ENCODE measurements at places on chromosomes 3 and 15.

- no peak for DNase-seq
Measured at GRCh38 chr15:26433818-26434217, 339.0 kb downstream of the GABRB3 start.

DNA sequence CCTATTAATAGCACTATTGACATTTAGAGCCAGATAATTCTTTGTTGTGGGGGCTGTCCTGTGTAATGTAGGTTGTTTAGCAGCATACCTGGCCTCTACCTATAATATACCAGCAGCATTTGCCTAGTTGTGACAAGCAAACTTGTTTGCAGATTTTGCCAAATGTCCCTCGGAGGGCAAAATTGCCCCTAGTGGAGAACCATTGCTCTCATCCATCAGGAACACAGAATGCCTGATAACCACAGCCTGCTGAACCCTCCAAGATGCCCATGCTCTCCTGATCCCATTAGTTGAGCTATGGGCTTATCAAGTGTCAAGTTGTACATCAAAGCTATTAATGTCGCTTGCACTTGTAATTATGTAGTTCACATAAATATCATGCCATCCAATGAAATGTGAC, 15.0 kb upstream of the KBTBD8 start:
- no peak for DNase-seq

DNA sequence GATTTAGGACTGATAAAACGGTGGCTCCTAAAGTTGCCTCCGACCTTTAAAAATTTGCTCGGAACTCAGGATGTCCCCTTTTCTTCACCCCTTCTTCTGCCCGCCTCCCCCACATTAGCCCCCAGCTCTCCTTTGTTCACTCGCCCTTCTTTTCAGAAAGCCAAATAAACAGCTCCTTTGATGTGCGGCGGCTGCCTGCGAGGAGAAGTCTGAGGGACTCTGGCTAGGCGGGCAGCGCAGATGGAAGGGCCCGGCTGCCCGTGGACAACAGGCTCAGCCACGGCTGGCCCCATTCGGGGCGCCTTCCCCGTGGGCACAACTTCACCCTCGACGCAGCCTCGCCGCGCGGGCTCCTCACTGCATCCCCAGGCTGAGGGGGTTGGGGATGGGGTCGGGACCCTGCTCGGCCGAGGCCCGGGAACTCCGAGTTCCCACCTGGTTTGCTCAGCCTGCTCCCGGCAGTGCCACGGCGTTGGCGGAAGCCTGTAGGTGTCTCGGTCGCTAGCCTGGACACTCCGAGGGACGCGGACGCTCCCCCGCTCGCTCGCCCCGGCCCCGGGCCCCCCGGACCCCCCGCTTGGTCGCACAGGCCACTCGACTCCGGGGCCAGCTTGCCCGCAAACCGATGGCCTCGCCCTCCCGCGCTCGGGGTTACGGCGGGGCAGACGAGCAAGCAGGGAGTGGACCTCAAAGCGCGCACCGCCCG, 897 bp upstream of the TLE3 start:
- peak; percentile 52 for DNase-seq

DNA sequence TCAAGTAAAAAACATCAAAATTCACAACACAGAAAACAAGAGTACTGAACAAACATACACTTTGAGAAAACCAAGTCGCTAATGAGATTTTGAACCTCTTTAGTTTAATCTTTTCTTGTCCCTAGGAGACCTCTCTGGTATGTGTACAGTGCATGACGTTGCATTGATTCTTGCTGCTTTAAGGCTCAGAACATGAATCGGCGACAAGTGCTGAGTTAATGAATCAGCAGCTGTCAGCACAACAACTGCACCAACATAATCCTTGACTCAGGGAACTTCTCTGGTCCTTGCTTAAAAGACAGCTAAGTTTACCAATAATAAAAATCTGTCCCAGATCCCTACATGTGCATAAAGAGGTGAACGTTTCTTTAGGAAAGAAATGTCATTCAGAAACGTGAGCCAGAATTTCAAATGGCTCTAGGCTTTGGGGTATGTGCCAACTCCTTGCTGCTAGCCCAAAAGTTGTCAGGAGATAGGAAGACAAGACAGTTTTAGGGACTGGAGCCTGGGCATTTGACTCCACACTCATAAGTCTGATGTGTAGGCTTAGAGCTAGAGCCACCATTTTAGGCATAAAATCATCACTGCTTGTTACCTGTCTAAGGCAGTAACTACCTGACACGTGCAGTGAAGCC, 86.9 kb downstream of the IL5RA start:
- no peak for DNase-seq

- no peak for DNase-seq
Measured at GRCh38 chr3:83928391-83928790, 1030.4 kb upstream of the CADM2 start.

- no peak for DNase-seq
Measured at GRCh38 chr3:163518065-163518464, 1560.2 kb downstream of the SI start.

Data from GM06990 (cell line).